Peyer's patch (tissue), 4 donors: ENCODE measurements at places on chromosomes 7 and 10. TPM values are rescaled to one million over a fixed set of nuclear protein-coding genes. Genes with fewer than 3 reads are reported as not detected.

HACD1 gene
- 1.2 TPM for total RNA-seq

DNA sequence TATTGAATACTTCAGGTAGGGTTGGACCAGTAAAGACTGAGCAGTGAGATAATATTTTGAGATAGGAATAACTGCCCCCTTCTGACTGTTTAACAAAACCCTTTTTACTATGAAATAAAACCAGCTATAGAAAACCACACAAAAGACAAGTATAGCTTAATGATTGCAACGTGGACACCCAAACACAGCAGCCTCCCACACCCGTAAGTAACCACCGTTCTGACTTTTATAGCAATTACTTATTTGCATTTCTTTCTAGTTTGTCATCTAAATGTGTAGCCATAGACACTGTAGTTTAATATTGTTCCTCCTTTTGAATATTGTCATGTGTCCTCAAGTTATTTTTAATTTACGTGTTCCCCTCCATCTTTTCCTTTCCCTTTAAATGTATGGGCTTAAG lies 42.9 kb upstream of the SYPL1 start:
- no peak for DNase-seq
- H3K27me3 ChIP-seq, result no peaks in the 10 kb centered on the region
- no peak overlapping the region for H3K4me3 ChIP-seq
- H3K27ac ChIP-seq, result no peak overlapping the region
- peaks cover 10% of the 10 kb centered on the region for H3K4me1 ChIP-seq
- no peaks in the 10 kb centered on the region for H3K36me3 ChIP-seq

GRCh38 chr7:4634166-4634565 lies 47.9 kb upstream of the FOXK1 start:
- no peaks in the 10 kb centered on the region for H3K27me3 ChIP-seq
- H3K4me3 ChIP-seq, result no peak overlapping the region
- H3K36me3 ChIP-seq, result no peaks in the 10 kb centered on the region
- no peak for DNase-seq
- H3K4me1 ChIP-seq, result no peaks in the 10 kb centered on the region

- no peak overlapping the region for H3K4me3 ChIP-seq
- no peak for DNase-seq
- no peaks in the 10 kb centered on the region for H3K4me1 ChIP-seq
- no peak overlapping the region for H3K27ac ChIP-seq
Measured at GRCh38 chr10:58414270-58415041, 29.2 kb downstream of the TFAM start.

GRM3 gene
- not detected for total RNA-seq

DNA sequence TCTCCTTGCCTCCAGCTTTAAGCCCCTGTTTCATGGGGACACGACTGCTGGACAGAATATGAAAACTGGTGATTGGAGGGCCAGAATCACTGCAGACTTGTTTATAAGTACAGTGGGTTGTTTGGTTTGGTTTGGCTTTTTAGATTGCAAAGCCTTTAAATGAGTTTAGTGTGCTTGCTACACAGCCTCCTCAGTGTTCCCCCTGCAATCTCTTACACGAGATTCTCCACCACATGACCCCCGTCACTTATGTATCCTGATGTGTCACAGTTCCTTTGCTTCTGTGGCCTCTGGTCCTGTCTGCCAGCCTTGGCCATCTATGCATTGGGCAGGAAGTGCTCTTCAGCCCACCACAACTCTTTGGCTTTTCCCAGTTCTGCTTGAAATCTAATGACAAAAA lies 103.7 kb upstream of the ANKRD1 start:
- no peaks in the 10 kb centered on the region for H3K27me3 ChIP-seq
- no peak overlapping the region for H3K4me3 ChIP-seq
- DNase-seq, result no peak
- H3K4me1 ChIP-seq, result no peaks in the 10 kb centered on the region
- no peak overlapping the region for H3K27ac ChIP-seq

GRCh38 chr7:48004032-48004431 lies 24.6 kb upstream of the HUS1 start:
- no peaks in the 10 kb centered on the region for H3K4me1 ChIP-seq
- no peak overlapping the region for H3K4me3 ChIP-seq
- H3K27ac ChIP-seq, result no peak overlapping the region
- H3K36me3 ChIP-seq, result no peaks in the 10 kb centered on the region
- H3K27me3 ChIP-seq, result no peaks in the 10 kb centered on the region

DNA sequence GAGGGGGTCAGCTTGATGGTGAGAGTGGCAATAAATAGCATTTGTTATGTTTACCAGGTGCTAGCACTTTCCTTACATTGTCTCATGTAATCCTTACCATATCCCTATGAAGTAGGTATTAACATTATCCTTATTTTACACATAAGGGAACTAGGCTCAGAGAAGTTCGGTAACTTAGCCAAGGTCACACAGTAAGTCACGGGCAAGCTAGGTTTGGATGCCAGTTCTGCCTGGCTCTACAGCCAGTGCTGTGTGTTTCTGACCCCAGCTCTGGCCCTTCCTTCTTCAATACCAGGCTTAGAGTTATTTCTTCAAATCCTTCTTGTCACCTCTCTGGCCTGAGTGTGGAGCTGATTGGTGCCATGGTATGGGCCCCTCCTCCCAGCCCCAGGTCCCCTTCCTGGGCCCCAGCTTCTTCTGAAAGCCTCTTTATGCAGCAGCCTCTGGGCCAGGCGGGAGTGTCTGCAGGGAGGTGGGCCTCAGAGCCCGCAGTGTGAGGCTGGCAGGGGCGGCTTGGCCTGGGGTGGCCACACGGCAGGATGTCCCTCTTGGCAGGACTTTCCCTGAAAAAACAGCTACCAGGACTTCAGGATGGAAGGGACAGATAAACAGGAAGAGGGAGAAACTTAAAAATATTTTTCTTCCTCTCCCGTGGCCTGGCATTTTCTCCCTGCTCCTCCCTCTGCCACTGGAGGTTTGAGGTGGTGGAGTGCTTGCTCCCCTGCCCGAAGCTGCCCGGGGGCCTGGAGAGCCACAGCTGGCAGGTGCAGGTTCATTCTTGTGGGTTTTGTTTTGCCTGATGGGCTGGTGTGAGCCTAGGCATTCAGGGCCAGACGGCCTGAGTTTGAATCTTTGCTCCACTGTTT lies 20.6 kb downstream of the PALD1 start:
- no peak overlapping the region for H3K4me3 ChIP-seq
- DNase-seq, result no peak
- H3K36me3 ChIP-seq, result no peaks in the 10 kb centered on the region
- peaks cover 23% of the 10 kb centered on the region for H3K4me1 ChIP-seq

DNA sequence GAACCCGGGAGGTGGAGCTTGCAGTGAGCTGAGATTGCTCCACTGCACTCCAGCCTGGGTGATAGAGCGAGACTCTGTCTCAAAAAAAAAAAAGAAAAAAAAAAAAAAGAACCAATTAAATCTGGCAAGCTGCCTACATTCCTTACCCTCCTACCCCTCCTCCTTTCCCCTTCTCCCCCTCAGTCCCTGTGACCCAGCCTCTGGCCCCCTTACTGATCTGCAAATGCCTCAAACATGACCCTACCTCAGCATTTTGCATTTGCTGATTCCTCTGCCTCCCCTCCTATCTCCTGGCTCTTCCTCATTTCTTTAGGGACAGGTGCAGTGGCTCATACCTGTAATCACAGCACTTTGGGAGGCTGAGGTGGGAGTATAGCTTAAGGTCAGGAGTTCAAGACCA lies 19.3 kb downstream of the CDHR3 start:
- no peak overlapping the region for H3K4me3 ChIP-seq
- H3K27ac ChIP-seq, result no peak overlapping the region
- DNase-seq, result no peak
- H3K27me3 ChIP-seq, result no peaks in the 10 kb centered on the region
